ENCODE measurements at places on chromosomes 3 and 15. TPM values are rescaled to one million over a fixed set of nuclear protein-coding genes. Genes with fewer than 3 reads are reported as not detected.

The MESP1 gene
- total RNA-seq = 1.5 TPM

The ERICH6 gene
- total RNA-seq = not detected

The CCR3 gene
- not detected for total RNA-seq

The ATP13A4 gene
- not detected for total RNA-seq

The GOLGA6L2 gene
- total RNA-seq = not detected

The SLC7A14 gene
- 0.17 TPM for total RNA-seq

The NIPA2 gene
- total RNA-seq = 123 TPM

The ULK3 gene
- total RNA-seq = 24.3 TPM

The TGM5 gene
- total RNA-seq = not detected

The TMEM207 gene
- total RNA-seq = not detected

Measured in Daoy (cell line).